ENCODE measurements at places on chromosomes 7 and 10. TPM values are rescaled to one million over a fixed set of nuclear protein-coding genes. Genes with fewer than 3 reads are reported as not detected.

Gene PBLD
- 3.7 TPM for total RNA-seq

Gene PTPRE
- 3.1 TPM for total RNA-seq

Gene LRRC18
- not detected for total RNA-seq

Gene GLI3
- 0.09 TPM for total RNA-seq

Gene SSMEM1
- total RNA-seq, result not detected

Gene LRRC4
- not detected for total RNA-seq

Gene TBRG4
- 118 TPM for total RNA-seq

Gene MYPN
- total RNA-seq, result 3.2 TPM

Gene ADRA2A
- 0.02 TPM for total RNA-seq

Gene CLCN1
- 0.02 TPM for total RNA-seq

Gene ATXN7L1
- total RNA-seq, result 6.3 TPM

Gene ANKRD61
- 0.75 TPM for total RNA-seq

Measured in A549 treated with CORT108297 at 1 μM for 4 hours (cell line).